Tibial nerve (tissue), 4 donors: ENCODE measurements at places on chromosomes 4 and X.
A peak's percentile ranks its signal among the peaks of the same experiment; 100 is the strongest.

DNA sequence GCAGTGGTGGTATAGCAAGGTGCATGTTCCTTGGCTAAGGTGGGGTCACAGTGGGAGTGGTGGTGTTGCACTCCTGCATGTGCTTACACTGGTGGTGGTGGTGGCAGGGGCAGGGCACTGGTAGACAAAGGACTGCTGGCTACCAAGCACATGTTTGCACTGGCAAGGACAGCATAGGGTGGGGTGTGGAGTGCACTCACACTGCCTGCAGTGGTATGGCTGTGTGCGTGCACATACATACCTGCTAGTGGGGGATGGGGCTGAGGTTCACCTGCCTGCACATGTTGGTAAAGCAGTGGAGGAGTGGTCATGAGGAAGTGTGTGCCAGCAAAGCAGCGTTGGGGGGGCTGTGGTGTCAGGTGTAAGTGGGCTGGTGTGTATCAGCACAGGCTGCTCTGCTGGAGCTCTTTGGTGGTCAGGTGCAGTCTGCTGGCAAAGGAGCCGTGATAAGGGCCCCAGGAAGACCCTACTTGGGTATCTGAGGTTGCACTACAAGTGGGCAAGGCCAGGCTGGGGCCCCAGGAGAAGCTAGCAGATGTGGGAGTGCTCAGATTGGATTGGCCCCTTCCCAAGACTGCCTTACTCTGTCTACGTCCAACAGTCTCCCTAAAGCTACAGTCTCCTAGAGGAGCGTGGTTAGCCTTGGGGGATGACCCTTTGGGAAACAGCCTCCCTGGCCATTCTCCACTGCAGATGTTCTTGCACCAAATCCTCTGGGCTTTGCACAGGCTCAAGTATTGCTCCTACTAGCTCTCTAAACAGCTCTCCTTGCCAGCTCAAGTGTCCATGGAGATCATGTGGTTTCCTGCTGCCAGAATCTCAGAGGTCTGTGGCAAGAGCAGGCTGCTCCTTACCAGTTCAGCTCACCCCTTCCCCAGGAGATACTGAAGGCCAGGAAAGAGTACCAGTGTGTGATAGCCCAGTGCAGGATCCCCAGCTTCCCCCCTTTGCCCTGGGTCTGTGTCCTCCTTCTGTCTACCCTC lies 486.3 kb upstream of the PABPC4L start:
- DNase-seq: no peak

- DNase-seq: no peak
These were observed 95.8 kb upstream of the NAP1L5 start for GRCh38 chr4:88793475-88793874.

- DNase-seq: peak; percentile 80
These were observed 144.6 kb upstream of the NOCT start for GRCh38 chr4:138870737-138871554.

DNA sequence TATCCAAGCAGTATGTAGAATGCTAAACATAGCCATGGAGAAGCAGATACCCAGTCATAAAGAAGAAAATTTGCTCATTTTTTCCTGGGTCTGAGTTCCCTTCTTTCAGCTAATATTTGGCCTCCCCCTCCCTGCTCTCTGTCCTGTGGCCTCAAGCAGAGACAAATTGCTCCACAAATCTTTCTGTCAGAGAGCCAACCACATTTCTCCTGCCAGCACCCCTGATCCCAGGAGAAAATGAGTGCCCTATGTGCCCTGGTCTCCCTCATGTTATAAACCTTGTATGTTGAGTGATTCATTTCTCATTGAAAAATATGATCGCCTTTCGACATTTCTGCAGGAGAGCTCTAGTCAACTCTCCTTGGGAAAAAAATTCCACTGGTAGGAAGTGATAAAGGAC lies 82.0 kb downstream of the TMEM156 start:
- DNase-seq: no peak

DNA sequence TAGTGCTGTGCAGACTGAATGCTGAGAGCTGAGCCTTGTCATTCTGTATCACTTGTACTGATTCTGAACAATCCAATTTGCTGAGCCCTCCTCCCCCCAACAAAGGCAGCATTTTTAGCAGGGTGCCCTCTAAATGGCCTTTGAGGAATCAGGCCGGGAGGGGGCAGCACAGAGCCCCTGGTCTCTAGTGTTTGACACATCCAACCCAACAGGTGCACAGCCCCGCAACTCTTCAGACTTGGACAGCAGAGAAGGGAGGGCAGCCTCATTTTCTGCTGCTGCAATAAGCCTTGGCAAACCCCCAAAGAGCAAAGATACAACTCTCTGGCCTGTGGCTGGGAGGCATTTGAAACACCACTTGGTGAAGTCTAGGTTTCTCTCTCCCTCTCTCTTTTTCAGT lies 3.4 kb downstream of the ATP1B4 start:
- DNase-seq: no peak

GRCh38 chr4:168528131-168528949 lies 31.5 kb downstream of the PALLD start:
- DNase-seq: no peak

GRCh38 chrX:151596282-151596681 lies 32.8 kb downstream of the PASD1 start:
- DNase-seq: no peak

DNA sequence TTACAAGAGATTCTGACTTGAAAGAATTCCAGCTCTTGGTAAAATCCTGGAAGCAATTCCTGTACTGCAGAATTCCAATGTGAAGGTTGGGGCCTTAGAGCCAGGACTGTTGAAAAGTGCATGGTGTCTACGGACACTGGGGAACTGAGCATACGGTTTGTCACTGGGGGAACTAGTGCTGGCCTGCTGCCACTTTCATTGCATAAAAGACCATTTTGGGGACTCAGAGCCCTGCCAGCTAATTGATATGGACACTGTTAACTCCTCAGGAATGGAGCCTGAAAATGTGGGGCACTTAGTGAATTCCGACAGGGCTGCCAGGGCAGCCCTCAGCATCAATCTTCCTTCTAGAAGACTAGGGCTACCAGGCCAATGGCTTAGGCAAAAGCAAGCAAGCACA lies 55.9 kb downstream of the AMOT start:
- DNase-seq: no peak

GRCh38 chr4:168451331-168451730 lies 29.0 kb downstream of the DDX60L start:
- no peak for DNase-seq

DNA sequence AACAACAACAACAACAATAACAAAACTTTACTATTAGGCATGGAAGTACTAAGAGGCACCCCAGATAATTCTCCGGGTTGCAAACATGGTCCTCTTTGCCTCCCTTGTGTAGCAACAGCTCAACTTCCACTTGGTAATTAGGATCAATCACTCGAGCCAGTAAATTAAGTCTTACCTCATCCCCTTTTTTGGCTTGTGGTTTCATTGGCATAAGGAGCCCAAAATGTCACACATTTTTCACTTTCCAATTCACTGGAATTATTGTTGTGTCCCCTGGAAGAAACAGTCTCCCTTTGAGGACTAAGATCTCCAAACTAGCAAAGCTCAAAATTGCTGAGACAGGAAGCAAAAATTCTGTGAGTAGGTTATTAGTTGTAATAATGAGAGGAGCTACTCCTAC lies 49.2 kb upstream of the HSD17B10 start:
- no peak for DNase-seq

- no peak for DNase-seq
These were observed 3.5 kb downstream of the CXorf58 start for GRCh38 chrX:23911126-23911835.

- DNase-seq: no peak
These were observed 2.3 kb downstream of the TBC1D1 start for GRCh38 chr4:37893164-37893563.

DNA sequence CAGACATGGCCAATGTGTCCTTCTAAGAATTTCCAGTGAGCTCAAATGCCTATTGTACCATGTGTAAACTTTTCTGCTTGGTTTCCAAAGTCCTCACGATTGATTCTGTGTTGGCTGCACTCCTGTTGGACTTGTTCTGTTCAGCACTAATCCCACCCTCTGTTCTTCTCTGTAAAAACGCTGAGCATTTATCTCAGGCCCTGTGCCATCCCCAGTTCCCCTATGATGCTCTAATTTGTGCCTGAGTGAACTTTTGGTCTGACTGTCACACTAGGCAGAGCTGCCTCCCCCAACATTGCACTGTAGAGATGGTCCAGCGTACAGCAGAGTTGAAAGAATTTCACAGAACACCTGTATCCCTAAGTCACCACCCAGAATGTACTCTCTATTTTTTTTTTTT lies 76.1 kb upstream of the STS start:
- no peak for DNase-seq

DNA sequence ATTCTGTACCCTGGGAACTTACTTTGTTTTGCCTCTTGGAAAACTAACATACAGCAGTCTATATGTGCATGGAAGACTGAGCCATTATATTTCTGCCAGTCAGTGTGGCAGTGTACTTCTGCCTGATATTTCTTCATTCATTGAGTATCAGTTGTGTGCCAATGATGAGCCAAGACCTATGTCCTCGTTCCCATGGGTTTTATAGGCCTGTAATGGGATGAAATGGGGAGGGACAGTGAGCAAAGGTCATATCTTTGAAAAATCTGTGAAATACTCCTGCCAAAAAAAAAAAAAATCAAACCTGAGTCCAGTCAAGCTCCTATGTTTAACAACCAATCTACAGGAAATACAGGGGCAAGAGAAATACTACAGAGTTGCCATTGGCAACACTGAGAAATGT lies 9.1 kb downstream of the NSD2 start:
- no peak for DNase-seq

DNA sequence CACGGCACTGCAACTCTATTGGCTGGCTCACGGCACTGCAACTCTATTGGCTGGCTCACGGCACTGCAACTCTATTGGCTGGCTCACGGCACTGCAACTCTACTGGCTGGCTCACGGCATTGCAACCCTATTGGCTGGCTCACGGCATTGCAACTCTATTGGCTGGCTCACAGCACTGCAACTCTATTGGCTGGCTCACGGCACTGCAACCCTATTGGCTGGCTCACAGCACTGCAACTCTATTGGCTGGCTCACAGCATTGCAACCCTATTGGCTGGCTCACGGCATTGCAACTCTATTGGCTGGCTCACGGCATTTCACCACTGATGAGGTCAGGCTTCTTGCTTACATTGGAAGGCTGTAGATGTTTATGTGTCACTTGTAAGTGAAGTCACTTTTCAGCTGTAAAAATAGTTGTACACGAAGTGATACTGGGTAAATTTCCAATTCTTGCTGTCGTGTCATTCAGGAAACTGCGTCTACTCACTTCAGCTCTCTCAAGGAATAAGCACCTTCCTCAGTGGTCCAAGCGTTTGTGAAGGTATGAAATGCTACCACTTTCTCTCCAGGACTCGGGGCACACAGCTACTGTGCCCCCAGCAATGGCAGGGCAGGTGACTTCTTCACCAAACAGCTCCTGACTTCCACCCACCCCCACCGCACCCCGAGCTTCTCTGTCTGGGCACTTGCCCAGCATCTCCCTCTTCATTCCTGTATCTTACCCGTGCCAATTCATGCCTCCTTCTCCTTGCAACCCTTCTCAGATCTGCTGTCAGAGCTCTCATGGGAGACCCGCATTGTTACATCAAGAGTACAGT lies 141.3 kb downstream of the AFAP1 start:
- no peak for DNase-seq

DNA sequence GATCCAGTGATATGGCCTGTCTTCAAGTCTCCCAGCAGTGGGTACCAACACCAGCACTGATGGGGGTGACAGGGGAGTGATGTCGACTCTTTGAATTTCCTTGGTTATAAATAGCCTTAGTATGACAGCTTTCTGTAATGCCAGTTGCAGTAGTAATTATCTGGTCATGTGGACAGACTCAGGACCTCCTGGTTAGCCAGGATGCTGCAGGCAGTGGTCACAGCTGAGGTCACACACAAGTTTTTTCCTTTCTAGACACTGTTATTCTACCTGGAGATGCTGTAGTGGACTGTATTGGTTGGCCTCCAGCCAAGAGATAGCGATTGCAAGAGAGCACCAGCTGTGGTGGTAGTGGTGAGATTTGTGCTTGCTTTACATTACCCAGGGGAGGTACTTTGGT lies 63.6 kb downstream of the UPRT start:
- DNase-seq: no peak

- no peak for DNase-seq
These were observed at the start of gene SPOCK3 for GRCh38 chr4:167234316-167234881. TSS of gene SPOCK3 (minus strand) at chr4:167234494.

GRCh38 chrX:23589496-23589895 lies 77.8 kb upstream of the PRDX4 start:
- DNase-seq: no peak

DNA sequence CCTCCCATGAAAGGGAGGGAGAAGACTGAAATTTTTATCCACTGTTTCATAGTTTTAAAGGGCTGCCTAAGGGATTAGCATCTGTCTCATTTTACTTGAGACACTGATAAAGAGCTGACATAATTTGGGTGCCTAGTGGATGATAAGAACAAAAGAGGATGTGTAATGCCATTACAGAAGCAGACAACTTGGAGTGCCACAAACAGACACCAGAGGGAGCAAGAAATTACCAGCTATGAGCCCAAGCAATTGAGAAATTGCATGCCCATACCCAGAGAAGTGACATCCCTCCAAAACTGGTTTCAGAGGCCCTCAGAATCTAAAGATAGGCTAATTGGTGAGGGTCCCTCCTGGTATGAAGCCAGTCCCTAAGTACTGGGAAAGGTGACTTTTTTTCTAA lies 38.5 kb upstream of the POU3F4 start:
- DNase-seq: no peak

DNA sequence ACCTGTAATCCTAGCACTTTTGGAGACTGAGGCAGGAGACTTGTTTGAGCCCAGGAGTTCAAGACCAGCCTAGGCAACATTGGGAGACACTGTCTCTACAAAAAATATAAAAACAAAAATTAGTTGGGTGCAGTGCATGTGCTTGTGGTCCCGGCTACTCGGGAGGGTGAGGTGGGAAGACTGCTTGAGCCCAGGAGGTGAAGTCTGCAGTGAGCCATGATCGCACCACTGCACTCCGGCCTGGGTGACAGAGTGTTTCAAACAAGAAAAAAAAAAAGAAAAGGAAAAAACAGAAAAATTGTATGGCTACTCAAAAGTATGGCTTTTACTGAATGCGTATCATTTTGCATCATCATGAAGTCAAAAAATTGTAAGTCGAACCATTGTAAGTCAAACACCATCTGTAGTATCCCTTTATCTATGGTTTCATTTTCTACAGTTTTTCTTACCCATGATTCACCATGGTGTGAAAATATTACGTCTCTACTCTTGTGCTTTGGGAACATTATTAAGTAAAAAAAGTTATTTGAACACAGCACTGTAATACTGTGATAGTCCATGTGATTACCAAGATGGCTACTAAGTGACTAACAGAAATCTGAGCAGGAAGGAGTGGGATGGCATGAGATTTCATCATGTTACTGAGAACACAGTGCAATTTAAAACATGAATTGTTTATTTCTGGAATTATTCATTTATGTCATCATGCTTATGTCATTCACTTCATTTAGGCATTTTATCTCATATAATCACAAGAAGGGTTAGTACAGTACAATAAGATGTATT lies 26.5 kb upstream of the MANBA start:
- no peak for DNase-seq
